ENCODE measurements at places on chromosomes 6 and 20. TPM values are rescaled to one million over a fixed set of nuclear protein-coding genes. Genes with fewer than 3 reads are reported as not detected.
A peak's percentile ranks its signal among the peaks of the same experiment; 100 is the strongest.

DNA sequence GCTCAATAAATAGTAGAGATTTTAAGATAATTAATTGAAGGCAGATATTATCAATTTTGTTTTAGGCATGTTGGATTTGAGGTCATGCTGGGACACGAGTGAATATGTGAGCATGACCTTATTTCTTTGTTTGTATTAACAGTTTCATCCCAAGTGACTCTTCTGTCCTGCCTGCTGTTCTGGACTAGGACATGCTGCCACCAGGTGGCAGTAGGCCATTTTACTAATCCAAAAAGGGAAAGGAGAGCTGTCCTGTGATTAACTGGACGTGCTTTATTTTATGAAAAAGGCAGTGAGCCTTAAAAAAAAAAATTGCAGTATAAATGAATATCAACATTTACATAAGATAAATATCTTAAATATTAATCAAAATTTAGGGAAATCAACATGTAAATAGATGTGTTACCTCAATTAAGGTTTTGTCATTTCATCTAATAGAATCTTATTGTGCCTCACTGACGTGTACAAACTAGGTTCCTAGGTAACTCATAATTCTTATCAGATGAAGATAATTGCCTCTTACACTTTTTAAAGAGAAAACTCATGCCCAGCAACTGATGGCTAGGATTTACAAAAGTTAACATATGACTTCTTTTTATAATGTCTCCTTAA is 49.8 kb downstream of the FRK start:
- peak; percentile 76 for DNase-seq

GRCh38 chr6:94902974-94903628 is 674.2 kb upstream of the MANEA start:
- DNase-seq: no peak

DNA sequence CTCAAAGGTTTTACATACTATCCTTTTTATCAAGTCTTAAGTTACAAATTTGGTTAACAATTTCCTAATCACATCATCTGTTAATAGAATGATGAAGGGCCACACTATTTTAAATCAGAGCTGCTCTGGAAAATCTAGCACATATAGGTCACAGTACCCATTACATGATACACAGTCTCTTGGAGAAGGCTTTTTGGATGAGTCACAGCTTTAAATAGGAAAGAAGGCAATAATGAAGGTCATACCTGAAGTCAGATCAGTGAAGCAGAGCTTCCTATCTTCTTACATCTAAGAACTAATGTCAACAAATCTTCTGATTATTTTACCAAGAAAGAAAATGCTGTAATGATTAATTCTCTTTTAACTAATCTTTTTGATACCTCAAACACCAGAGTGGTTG is 248.5 kb downstream of the BTBD9 start:
- no peak for DNase-seq

HLA-DQA1 gene
- polyA plus RNA-seq: 6.0 TPM

GRCh38 chr20:52959125-52959524 is 13.0 kb upstream of the TSHZ2 start:
- no peak for DNase-seq

All from right cardiac atrium (tissue), 5 donors.